ENCODE measurements at places on chromosomes 11 and 22.
A peak's percentile ranks its signal among the peaks of the same experiment; 100 is the strongest.

DNA sequence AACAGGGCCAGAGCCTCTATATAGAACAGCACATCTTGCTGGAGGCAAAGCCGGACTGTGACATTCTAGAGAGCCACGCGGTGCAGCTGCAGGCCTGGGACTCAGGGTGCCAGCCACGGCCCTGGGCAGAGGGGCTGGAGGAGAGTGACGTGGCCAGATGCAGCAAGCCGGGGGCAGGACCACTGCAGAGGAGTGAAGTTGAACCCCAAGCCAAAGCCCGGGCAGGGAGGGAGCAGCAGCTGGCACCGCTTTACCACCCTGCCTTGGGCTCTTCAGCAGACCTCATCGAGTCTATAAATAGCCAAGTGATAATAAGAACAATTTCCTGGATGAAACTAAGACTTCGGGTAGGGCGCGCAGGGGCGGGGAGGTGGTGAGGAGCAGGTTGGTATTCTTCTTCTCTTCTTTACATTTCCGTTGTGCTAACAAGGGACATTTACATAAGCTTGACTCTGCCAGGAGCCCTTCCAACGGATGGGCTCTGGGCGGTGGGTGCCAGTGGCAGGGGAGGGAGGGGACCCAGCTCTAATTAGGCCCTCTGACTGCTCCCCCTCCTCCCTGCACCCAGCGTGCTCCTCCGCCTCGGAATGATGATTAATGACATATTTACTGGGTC is 110.2 kb downstream of the ST3GAL4 start:
- peak; percentile 82 for DNase-seq

GRCh38 chr11:75408957-75409219 is 9.6 kb downstream of the RPS3 start:
- no peak for DNase-seq

- DNase-seq, result no peak
These were observed 668.0 kb downstream of the BRD1 start for GRCh38 chr22:49159711-49160110.

GRCh38 chr11:14259186-14259784 is 99.7 kb downstream of the RRAS2 start:
- no peak for DNase-seq

DNA sequence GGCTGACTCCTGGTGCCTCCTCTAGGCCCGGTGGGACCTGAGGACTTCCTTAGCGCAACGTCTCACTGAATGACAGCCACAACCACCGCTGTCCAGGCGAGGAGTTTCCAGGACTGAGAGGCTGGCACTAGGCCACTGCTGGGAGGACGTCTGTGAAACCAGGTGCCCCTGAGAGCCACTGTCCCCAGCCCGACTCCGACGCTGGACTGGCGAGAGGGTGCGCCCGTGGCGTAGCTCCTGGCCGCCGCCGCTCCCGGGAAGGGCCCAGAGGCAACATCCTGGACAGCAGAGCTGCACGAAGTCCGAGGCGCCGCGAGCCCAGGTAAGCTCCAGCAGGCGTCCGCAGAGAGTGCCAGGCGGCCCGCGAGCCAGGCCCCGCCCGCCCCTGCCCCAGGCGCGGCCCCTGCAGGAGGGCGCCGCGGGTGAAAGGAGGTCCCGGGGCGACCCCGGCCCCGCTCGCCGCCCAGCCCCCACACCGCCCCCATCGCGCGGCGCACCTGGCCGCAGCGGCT is 525 bp downstream of the DGCR2 start:
- no peak for DNase-seq

GRCh38 chr11:114340311-114341131 is 44.3 kb downstream of the NNMT start:
- DNase-seq, result peak; percentile 62

DNA sequence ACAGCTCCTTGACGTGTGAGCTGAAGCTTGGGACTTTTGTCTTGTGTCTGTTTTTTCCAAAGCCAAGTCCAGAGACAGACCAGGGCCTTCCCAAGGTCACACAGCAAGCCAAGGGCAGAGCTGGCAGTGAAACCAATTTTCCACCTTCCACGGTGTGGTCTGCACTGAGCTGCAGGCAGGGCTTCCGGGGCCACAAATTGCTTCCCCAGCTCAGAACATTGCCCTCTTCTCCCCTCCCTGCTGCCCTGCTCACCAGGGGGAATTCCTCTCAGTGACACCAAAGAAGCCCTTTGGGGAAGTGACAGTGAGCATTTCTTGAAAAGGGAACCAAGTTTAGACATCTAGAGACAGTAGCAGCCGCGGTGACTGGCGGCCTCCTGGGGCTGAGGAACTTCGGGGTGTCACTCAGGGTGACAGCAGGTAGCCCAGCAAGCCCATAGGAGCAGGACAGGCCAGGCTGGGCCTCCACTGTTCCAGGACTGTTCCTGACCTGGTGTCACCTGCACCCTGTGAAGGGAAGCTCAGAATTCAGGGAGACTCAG is 9.2 kb downstream of the FXYD2 start:
- DNase-seq, result no peak

DNA sequence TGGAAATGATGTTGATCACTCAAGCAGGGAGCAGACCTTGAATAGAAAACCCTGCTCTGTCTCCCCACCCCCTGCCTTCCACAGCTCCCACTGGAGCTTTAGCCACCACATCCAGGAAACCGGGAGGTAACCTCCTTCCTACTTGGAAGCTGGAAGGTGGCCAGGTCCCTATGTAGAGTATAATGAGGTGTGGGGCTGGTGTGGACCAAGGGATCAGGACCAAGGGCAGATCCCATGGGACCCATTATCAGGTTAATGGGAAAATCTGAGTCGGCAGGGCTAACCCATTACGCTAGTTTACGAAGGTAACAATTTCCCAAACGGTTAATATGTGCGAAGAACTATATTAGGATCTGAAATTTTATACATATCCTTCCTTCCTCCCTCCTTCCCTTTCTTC is 321.9 kb downstream of the MIAT start:
- DNase-seq, result no peak
